Activated T-helper 1 cell treated with Interleukin-2 at 50 U/mL for 16 hours (primary cell): ENCODE measurements at places on chromosomes 5 and 9.

DNA sequence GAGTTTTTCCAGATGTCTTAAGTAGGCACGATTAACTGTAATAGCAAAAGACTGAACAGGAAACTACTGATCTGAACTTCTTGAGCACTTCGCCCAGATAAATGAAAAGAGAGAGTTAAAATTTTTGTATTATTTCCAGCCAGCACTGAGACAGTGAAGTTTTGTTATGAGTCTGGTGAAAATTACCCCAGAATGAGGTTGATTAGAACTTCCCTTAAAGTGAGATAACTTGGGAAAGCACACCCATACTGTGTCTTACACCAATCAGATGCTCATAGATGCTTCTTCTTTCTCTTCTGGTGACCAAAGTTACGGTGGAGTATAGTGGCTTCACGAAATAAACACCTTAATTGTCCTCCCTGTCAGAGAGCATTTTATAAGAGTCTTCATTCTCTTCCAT is 131.8 kb upstream of the SLC12A2 start:
- no peak for DNase-seq

DNA sequence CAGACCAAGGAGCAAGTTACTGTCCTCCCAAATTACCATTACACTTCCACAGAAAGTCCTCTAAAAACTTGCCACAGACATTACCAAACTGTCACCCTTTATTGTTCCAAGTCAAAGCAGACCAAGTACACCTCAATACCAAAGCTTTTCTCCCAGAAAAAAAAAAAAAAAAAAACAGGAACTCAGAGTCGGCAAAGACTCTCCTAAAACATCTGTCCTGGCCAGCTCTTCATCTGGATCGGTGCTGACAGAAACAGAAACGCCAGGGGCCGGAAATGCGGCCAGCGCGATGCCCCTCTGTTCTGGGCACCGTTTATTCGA is 718 bp downstream of the DEPDC1B start:
- DNase-seq = no peak

GRCh38 chr9:35771075-35771433 is 17.0 kb upstream of the MSMP start:
- DNase-seq = no peak

GRCh38 chr5:148632255-148633066 is 21.9 kb downstream of the HTR4 start:
- DNase-seq = no peak

GRCh38 chr5:36985387-36985786 is 108.8 kb downstream of the NIPBL start:
- DNase-seq = no peak
